ENCODE measurements at places on chromosomes 12 and 14.

- DNase-seq, result no peak
These were observed 25.7 kb upstream of the SLC16A7 start for GRCh38 chr12:59570145-59570544.

GRCh38 chr12:34526946-34527345, 504.6 kb downstream of the ALG10 start:
- DNase-seq, result no peak

GRCh38 chr12:52604859-52605258, 3.6 kb upstream of the KRT72 start:
- no peak for DNase-seq

- no peak for DNase-seq
These were observed 58.1 kb downstream of the TRHDE start for GRCh38 chr12:72330301-72330700.

GRCh38 chr12:91920276-91920675, 225.4 kb downstream of the BTG1 start:
- DNase-seq, result no peak

DNA sequence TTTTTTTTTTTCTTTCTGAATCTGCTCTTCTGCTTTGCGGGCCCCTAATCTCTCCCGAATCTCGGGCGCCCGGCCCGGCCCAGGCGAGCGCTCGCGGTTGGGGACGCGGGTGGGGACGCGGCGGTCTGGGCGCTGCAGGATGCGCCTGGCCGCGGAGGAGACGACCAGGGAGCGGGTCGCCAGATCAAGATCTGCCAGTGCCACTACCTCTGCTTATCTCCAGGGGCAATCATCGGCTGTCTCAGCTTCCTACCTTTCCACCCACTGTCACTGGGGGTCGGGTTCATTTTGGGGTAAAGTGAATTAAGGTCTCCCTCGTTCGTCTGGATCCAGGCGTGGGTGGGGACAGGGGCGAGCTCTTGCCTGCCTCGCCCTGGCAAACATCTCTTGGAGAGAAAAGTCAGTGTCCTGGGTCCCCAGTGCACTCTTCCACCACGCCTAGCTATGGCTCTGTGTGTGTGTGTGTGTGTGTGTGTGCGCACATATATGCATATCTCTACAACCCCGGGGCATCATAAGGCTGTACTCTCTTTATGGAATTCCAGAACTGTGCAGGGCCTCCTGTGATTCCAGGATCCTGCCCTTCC, 422.3 kb downstream of the VRK1 start:
- DNase-seq, result no peak

DNA sequence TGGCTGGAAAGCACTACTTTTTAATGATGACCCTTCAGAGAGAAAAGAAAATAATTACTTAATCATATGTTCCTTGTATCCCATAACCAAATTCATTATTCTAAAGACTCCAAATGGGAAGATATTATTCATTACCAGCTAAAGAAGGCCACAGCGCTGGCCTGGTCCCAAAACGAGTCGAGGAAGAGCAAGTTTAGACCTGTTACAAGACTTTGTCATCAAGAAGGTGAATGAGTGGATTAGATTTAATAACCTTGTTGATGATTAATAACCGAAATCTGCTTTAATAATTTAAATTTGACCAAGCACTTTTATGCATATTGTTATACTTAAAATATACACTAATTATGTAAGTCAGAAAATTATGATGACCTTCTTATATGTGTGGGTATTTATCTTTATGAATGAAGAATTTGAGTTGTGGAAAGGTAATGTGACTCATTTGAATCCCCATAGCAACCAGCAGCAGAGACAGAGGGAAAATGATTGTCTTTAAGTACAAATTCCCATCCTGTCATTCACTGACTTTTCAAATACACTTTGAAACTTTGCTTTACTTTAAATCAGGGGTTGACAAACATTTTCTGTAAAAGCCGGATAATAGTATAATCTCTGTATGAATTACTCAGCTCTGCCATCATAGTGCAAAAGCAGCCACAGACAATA, 200.3 kb upstream of the NPAS3 start:
- DNase-seq, result no peak

DNA sequence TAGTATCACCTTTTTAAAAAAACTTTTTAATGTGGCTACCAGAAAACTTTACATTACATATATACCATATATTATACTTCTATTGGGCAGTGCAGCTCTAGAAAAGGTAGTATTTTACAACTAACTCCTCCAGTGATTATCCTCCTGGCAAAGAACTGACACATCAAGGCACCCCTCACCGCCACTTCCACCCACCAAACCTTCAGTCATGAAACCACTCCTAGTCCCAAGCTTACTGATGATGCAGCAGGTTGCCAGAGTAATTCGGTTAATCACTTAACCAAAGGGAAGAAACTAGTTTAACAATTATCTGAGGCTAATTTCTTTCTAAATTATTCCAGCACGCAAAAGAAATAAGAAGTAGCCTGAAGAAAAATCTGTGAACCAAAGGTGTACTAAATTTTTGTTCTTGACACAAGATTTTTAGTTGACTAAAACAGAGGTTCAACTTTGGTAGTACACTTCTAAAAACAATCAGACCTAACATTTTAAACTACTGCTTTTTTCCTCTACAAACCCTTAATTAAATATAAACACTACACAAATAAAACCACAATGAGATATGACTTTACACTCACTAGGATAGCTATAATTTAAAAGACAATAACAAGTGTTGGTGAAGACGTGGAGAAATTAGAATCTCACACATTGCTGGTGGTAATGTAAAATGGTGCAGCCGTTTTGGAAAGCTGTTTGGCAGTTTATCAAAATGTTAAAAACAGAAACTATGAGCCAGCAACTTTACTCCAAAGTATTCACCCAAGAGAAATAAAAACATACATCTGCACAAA, 16.7 kb downstream of the SPPL3 start:
- no peak for DNase-seq

DNA sequence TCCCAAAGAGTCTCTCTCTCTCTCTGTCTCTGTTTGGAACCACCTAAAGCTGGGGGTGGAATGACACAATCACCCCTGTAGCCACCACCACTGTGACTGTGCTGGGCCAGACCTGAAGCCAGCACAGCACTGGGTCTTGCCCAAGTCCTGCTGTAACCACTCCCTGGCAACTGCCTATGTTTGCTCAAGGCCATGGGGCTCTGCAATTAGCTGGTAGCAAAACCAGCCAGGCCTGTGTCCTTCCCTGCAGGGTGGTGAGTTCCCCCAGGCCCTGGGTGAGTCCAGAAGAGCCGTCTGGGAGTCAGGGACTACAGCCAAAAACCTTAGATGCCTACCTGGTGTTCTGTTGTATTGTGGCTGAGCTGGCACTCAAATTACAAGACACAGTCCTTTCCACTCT, 50.8 kb downstream of the DGLUCY start:
- DNase-seq, result no peak

DNA sequence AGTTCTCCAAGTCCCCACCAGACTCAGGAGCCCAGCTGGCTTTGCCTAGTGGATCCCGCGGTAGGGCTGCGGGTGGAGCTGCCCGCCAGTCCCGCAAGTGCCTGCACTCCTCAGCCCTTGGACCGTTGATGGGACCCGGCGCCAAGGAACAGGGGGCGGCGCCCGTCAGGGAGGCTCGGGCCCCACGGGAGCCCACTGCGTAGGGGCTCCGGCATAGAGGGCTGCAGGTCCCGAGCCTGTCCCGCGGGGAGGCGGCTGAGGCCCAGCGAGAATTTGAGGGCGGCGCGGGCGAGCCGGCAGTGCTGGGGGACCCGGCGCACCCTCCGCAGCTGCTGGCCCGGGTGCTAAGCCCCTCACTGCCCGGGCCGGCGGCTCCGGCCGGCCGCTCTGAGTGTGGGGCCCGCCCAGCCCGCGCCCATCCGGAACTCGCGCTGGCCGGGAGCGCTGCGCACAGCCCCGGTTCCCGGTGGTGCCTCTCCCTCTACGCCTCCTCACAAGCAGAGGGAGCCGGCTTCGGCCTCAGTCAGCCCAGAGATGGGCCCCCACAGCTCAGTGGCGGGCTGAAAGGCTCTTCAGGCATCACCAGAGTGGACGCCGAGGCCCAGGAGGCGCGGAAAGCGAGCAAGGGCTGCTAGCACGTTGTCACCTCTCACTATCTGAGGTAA, 452.4 kb upstream of the LRFN5 start:
- no peak for DNase-seq

DNA sequence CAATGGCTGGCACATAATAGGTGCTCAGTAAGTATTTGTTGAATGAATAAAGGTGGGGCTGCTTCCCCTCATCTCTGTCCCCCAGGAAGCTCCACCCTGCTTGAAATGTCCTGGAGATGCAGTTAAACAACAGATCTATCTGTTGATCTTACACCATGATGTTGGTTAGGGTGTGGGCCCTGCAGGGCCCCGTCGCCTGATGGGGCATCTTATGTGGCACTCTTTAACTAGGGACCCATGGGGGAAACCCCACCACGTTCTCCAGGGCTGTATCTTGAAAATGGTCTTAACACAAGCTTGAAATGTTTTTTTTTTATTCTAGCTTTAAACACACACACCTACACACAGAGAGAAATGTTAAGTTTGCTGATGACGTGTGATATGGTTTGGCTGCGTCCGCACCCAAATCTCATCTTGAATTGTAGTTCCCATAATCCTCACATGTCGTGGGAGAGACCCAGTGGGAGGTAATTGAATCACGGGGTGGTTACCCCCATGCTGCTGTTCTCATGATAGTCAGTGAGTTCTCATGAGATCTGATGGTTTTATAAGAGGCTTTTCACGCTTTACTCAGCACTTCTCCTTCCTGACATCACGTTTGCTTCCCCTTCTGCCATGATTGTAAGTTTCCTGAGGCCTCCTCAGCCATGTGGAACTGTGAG, 741.7 kb downstream of the VRK1 start:
- no peak for DNase-seq

DNA sequence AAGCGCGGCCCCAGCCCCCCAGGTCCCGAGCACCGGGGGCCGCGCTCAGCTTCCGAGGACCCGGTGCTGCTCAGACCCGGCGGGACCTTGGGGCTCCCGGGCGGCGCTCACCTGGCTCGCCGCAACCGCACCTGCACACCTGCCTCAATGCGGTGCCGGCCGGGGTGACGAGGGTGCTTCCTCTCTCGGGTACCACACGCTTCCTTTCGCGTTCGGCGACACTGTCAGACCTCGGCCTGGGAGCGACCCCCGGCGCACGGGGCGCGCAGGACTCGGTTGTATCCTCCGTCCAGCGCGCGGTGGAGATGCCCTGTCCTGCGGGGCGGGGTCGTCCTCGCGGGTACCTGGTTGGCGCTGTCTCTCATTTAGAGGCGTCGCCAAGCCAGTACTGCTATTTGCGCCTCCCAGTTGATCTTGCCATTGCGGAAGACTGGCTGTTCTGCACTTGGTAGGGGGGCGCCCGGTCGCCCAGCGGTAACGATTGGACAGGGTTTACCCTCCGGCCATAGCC, 718 bp downstream of the PACS2 start:
- DNase-seq, result no peak

DNA sequence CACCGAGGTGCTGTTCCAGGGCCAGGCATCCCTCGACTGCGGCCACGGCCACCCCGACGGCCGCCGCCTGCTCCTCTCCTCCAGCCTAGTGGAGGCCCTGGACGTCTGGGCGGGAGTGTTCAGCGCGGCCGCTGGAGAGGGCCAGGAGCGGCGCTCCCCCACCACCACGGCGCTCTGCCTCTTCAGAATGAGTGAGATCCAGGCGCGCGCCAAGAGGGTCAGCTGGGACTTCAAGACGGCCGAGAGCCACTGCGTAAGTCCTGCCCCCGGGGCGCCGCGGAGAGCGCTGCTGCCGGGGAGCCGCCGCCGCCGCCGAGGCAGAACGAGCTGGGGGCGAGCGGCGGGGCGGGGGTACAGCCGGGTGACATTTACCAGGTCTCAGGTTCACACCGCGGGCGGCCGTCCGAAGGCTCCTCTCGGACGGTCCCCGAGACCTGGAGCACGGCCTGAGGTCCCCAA, 1.4 kb downstream of the PLXNC1 start:
- no peak for DNase-seq

GRCh38 chr12:93886533-93887511, 209.6 kb downstream of the CRADD start:
- peak; percentile 51 for DNase-seq

DNA sequence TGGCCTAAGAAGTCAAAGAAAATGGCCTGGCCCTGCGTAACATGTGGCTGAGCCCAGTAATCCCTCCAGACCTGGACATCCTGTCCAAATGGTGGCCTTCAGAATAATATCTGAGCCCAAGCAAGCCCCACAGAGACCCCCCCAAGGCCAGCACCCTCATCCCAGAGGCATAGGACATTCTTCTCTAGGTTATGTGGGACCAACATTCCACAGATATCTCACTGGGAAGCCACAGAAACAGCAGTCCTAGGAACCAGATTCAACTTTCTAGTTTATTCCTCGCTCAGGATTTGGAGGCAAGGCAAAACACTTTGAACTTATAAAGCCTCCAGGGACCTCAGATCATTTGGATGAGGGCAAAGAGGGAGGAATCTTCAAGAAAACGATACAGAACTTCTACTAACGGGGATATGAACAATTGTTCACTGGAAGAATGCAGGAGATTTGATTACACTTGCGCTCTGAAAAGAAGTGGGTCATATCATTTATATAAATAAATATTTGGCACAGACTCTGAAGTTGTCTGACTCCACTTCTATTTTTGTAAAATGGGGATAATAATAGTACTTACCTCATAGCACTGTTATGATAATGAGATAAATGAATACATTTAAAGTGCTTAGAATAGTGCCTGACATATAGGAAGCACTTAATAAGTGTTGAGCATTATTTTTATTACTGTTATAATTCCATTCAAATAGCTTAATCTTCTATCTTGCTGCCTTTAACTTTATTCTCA, 171.5 kb downstream of the NUAK1 start:
- no peak for DNase-seq

GRCh38 chr12:75208856-75209811, 505 bp downstream of the KCNC2 start:
- DNase-seq, result peak; percentile 1

DNA sequence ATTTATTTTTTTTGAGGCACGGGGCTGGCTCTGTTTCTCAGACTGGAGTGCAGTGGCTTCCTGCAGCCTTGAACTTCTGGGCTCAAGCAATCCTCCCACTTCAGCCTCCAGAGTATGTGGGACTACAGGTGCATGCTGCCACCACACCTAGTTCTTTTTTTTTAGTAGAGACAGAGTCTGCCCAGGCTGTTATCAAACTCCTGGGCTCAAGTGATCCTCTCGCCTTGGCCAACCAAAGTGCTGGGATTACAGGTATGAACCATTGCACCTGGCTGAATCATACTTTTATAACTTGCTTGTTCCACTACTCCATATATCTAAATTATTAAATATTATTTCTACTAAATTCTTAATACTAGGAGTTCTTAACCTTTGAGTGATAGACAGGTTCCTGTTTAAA, 111.6 kb downstream of the BTG1 start:
- no peak for DNase-seq

DNA sequence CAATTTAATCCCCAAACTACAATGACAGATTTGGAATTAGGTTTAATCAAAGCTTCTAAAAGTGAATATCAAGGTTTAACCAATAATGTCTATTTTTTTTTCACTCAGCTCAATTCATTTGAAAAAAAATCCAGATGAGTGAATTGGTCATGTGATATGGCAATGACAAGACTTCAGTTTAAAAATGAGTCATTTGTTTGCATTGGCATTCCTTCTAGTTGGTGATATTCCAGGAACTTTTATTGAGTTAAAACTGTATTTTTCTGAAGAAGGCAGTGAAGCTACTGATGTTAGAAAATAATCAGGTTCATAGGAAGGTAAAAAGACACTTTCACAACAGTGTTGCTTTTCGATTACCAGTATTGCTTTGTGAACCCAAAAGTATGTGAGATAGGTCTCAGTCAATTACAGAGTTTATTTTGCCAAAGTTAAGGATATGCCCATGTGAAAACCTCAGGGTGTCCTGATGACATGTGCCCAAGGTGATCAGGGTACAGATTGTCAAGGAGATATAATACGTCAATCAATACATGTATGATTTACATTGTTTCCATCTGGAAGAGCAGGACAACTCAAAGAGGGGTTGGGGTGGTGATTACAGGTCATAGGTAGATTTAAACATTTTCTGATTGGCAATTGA, 1214.9 kb downstream of the GALC start:
- DNase-seq, result peak; percentile 37
